ENCODE measurements at places on chromosomes 1 and 21. TPM values are rescaled to one million over a fixed set of nuclear protein-coding genes. Genes with fewer than 3 reads are reported as not detected.

GRCh38 chr21:17003258-17003615 lies 509.6 kb upstream of the CXADR start:
- no peak for DNase-seq

OR2L5 gene
- not detected for total RNA-seq

GRCh38 chr1:77803371-77803770 lies 23.9 kb downstream of the MIGA1 start:
- no peak for DNase-seq

DNAJC6 gene
- total RNA-seq, result 10.9 TPM

GRCh38 chr1:165068741-165069140 lies 287.8 kb downstream of the LMX1A start:
- DNase-seq, result no peak

IVL gene
- total RNA-seq, result not detected

GRCh38 chr1:92186081-92186480 lies 31.6 kb upstream of the C1orf146 start:
- DNase-seq, result no peak

DNA sequence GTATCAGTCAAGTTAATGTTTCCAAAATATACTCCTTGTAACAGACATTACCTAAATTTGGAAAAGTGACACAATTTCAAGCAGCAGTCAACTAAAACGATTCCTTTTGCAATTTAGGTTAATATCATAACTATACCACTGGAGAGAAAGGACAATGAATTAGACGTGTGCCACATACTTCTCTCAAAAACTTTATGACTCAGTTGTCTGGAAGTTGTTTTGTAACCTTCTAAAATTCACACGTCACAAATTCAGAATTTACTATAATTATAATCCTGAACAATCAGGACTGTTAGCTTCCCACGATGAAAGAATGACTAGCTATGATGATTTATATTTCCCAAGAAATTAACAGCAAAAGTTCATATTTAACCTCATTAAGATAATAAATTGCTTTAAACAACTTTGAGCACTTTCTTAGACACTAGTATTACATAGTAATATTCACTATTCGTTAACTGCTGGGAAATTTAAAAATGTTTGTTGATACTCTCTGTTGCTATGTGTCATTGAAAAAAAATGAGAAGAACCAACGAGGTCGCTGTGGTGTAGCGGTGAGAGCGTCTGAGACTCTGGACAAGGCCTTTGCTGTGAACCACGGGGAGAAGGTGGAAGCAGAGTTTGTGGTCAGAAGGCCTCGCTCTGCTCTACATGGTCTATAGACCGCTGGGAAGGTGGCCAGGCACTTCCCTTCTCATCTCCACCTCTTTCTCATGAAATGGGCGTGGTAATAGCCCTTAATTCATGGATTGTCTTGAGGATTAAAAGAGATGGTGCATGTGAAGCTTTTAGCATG lies 27.9 kb upstream of the BATF3 start:
- no peak for DNase-seq

TCEANC2 gene
- 6.4 TPM for total RNA-seq

LCE1C gene
- not detected for total RNA-seq

DNA sequence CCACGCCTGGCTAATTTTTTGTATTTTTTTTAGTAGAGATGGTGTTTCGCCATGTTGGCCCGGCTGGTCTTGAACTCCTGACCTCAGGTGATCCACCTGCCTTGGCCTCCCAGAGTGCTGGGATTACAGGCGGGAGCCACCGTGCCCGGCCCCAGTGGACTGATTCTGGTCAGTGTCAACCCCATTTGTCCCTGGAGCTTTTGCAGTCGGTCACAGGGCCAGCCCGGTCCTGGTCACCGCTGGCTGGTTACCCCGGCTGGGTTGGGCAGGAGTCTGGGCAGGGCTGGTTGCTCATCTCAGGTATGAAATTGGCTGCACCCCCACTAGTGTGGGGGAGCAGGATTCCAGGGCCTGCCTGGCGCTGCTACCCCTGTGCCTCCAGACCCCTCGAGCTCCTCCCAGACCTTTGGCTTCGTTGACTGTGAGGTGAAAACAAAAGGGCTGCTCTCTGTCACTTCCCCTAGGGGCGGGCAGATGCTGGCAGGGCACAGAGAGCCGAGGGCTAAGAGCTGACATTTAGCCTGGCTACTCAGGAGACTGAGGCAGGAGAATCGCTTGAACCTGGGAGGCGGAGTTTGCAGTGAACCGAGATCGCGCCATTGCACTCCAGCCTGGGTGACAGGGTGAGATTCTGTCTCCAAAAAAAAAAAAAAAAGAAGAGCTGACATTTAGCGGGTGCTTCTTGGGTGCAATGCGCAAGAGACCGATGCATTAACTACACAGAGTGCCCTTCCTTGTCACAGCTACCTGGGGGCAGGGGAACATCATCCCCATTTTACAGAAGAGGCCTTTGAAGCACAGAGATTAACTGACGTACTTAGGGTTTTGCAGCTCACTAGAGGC lies 10.6 kb downstream of the TNFRSF1B start:
- DNase-seq, result peak; percentile 75

CYP4A11 gene
- not detected for total RNA-seq

FOXO6 gene
- total RNA-seq, result 1.00 TPM

IGSF3 gene
- total RNA-seq, result 58.7 TPM
